ENCODE measurements at places on chromosomes 5 and 9.

DNA sequence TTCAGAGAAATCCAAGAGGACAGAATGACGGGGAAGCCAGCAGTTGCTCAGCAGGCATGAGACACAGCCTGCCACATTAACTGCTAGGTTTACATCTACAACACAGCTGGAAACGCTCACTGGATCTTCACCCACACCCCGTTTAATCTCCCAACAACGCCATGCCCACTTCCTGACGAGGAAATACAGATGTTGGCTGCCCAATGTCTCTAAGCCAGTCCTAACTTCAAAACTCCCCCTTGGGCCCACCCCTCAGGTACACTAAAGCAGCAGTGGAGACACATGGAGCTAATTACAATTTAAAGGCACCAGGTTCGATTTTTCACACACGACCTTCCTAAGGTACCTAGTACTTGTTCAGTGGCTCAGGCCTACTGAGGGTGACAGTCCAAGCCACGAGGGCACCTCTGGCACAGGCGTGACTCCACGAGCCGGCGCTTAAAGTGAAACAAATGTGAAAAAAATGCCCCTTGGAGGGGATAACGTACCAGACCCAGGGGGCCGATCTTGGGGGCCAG lies 904 bp downstream of the RPL12 start:
- DNase-seq = no peak

DNA sequence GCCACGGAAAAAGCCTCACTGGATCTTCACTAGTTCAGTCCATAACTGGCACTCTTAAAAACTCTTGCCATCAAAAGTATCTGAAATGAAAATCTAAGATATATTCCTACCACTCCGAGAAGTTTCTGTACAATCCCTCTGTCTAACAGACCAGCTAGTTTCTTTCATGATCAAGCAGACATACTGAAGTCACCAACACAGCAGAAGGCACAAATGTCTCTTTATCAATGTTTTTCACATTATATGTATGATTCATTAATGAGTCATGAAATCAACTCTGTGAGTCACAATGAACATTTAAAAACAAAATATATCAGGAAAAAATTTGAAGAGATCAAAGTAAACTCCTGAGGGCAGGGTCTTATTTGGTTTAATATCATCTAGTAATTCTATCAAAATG lies 50.8 kb downstream of the F2R start:
- DNase-seq = no peak

- no peak for DNase-seq
Measured at GRCh38 chr9:132690696-132691095, 20.4 kb downstream of the GTF3C4 start.

DNA sequence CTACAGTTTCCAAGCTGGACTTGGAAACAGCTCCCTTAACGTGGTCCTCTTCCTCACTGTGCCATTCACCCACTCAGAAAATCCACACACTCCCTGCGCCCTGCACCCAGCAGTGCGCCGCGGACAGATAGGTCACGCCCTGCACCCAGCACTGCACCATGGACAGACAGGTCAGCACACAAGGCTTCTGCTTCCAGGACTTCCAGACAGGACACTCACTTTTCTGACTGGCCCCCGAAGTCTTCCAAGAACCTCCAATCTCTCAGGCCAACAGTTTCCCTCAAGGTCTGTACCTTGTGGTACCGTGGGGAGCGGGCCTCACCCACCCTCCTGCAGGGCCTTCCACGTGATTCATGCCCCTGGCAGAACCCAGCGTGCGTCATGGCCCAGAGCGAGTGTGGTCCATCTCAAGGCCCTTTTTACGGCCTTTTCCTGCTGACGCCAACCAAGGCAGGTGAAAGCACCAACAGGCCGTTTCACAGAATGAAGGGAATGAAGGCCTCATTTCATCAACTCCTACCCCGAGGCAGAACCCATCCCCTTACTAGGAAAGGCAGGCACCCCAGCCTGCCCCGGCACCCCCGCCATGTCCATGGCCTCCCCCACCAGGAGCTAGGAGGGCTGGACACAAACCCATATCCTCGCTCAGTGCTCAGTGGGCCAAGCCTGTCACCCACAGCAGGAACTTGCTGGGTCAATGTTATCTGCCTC lies 17.3 kb downstream of the VAV2 start:
- no peak for DNase-seq

- DNase-seq = no peak
Measured at GRCh38 chr5:159956074-159956473, 39.8 kb downstream of the ADRA1B start.

- no peak for DNase-seq
Measured at GRCh38 chr9:95635986-95636671, 119.4 kb upstream of the PTCH1 start.

GRCh38 chr5:71744009-71744790 lies 25.1 kb downstream of the CARTPT start:
- DNase-seq = no peak

- no peak for DNase-seq
Measured at GRCh38 chr9:92668746-92669526, 995 bp downstream of the IPPK start.

DNA sequence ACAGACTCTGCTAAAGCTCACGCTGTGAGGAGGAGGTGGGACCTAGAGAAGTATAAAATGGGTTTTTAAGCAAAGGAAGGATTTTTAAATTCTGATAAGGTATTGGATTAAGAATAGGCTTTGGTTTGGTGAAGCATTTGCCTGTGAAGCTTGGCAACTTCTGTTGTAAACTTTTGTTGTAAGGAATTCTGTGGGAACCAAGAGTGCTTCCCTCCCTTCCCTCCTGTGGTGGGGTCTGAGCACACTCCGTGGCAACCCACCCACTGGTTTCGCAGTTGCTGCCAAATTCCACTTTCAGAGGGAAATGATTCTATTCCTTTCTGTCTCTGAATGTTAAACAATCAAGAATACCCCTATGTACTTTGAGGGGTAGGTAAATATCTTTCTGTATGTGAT lies 28.6 kb upstream of the GTF2H2C start:
- DNase-seq = no peak

- no peak for DNase-seq
Measured at GRCh38 chr9:105243015-105243686, 1.3 kb upstream of the SLC44A1 start.

- DNase-seq = no peak
Measured at GRCh38 chr9:115730845-115731244, 422.7 kb upstream of the PAPPA start.

- DNase-seq = no peak
Measured at GRCh38 chr9:91771027-91771426, 179.0 kb downstream of the ROR2 start.

- no peak for DNase-seq
Measured at GRCh38 chr5:19986806-19987205, 1.2 kb downstream of the CDH18 start.

- no peak for DNase-seq
Measured at GRCh38 chr5:89110916-89111646, 228.1 kb upstream of the MEF2C start.

DNA sequence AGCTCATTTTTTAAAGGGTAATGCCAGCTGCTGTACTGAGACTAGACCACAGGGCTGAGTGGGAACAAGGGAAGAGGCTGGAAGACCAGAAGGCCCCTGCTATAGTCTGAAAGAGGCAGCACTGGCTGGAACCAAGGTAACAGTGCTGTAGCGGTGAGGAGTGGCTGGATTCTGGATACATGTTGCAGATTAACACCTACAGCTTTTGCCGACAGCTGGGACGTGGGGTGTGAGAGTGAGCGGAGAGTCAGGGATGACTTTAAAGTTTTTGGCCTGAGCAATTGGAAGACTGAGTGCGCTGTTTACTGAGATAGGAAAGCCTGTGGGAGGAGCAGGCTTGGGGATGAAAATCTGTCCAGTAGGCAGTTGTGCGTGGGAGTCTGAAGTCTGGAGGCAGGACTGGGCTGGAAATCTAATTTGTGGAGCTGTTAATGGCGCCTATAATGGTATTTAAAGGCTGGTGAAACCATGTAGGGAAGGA lies 26.5 kb downstream of the AQP7 start:
- DNase-seq = no peak

DNA sequence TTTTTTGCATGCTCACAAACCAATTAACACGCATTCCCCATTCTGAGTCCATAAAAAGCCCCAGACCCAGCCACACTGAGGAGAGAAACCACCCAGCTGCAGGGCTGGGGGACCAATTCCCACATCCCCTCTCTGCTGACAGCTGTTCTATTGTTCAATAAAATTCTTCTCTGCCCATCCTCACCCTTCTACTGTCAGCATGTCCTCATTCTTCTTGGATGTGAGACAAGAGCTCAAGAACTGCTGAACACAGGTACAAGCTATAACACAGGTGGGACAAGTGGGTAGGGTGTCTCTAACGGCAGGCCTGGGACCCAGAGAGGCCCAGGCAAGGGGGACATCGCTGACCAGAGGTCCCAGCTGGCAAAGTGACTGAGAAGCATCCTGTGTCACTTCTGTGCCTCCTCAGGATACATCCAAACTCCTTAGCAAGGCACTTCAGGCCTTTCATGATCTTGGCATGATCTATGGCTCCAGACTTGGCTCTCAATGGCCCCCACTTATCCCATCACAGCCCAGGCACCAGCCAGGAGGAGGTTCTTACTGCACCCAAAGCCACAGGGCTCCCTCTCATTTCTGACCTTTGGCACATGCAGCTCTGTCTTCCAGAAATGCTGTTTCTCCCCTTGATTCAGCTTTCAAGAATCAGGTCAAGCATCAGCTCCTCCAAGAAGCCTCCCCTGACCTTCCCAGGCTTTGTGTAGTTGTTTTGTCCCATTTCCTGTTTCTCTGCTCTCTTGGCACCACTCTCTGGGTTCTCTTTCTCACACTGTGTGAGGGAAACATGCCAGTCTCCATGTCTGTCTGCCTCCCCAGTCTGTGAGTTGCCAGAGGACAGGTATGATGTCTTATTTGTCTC lies 7.3 kb upstream of the ALDH1B1 start:
- no peak for DNase-seq

GRCh38 chr5:58770136-58770535 lies 187.3 kb downstream of the RAB3C start:
- no peak for DNase-seq

Measured in activated CD4-positive, alpha-beta T cell treated with anti-CD3 and anti-CD28 coated beads, Interleukin-2, amount 50 U/mL, for 1 hour (primary cell).